Body of pancreas (tissue), 4 donors: ENCODE measurements at places on chromosomes 6 and 20. TPM values are rescaled to one million over a fixed set of nuclear protein-coding genes. Genes with fewer than 3 reads are reported as not detected.

- no peak for DNase-seq
These were observed 4.2 kb downstream of the MOG start for GRCh38 chr6:29661071-29661470.

DNA sequence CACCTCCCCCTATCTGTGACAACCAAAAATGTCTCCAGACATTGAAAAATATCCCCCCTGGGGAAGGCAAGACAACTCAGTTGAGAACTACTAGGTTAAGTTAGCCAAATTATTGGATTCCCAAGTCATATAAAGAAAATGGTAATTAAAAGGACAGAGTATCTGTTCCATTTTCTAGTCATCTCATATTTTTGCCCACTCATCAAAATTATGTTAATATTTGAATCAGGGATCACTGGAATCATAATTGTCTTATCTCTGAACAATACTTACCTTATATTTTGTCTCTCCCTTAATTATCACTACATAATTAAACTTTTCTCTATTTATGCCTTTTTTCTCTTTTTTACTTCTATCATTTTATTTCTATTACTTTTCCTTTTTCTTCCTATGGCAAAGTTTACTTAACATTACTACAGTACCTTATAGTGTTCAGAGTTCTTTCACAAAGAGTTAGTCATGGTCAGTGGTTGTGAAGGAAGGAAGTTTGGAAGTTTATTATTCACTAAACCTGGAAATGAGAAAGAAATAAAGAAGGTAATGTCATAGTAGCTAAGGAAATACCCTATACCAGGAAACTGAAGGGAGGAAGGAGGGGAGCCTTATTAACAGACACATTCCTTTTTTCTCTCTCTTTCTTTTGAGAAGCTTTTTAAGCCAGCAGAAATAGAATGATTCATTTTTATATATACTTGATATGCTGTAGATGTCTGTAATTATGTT, 332.9 kb downstream of the COL12A1 start:
- DNase-seq: no peak

DNA sequence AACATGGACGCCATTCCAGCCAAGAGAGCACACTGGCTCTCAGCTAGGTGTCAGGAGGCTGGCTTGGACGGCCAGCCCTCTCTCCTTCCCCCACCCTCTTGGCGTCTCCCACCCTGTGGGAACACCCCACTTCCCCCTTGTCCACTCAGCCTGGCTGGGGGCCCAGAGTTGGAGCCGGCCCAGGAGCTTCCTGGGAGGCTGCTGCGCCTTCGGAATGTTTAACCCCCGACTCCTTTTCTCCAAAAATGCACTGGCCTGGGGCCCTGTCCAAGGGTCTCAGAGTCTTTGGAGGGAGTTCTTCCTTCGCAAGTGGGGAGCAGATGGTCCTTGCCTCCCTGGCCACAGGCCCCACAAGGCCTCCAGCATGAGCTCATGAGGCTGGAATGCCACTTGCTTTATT, 4.1 kb downstream of the ADAM33 start:
- no peak for DNase-seq

DNA sequence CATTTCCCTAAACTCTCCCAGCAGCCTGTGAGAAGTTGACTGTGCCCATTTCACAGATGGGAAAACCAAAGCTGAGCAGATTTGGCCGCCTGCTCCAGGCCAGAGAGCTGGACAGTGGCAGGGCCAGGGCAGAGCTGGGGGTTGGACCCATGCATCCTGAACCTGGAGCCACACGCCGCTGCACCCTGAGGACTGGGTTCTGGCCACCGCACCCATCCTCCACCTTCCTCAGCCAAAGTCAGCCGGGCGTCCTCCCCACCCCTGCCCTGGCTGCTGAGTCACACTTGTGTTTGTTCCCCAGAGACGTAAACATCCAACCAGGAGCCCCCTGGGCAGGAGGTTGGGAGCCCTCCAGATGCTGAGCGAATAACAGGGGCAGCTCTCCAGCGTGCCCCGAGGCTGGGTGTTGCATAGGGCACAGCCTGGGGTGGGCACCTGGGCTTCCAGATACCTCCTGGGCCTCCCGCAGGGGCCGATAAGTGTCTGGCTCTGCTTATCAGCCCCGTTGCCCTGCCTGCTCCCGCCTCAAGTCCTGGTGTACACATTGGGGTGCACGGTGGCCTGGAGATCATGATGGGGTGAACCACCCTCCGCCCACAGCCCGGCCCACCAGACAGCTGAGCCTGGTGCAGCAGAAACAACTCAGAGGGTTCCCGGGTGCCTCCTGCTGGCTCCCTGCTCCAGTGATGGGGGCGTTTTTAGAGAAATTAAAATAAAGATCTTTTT, 23.8 kb downstream of the RBM38 start:
- DNase-seq: no peak

GRCh38 chr6:152918991-152919390, 63.9 kb downstream of the FBXO5 start:
- DNase-seq: no peak

DNA sequence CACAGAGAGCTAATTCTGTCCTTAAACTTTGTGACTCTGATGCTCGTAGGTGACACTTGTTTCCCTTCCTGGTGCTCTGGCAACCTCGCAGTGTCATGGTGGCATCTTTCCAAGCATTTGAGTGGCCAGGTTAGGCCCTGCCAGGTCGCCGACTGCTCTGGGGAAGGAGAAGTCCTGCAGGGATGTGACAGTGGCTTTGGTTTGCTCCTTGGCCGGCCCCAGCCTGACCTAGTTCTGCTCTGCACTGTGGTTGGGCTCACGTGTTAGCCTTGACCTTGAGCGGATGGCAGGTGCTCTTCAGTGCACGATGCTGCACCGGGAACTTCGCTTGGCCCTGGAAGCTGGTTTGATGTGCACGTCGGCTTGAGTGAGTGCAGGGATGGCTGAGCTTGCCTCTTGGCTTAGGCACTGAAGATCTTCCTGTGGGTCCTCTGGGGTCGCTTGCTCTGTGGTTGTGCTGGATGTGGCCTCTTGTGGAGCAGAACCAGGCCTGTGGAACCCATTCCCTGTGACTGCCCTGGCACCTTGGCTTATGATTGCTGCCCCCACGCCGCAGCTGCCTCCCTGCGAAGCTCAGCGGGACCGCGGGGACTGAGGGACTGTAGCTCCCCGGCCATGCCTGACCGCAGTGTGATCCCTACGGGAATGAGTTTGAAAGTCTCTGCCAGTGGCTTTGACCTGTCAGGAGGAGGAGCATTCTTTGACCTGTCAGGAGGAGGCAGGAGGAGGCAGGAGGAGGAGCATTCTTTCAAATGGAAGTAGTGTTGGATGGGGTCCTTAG, 8.7 kb downstream of the OSBPL2 start:
- DNase-seq: peak; percentile 81

DNA sequence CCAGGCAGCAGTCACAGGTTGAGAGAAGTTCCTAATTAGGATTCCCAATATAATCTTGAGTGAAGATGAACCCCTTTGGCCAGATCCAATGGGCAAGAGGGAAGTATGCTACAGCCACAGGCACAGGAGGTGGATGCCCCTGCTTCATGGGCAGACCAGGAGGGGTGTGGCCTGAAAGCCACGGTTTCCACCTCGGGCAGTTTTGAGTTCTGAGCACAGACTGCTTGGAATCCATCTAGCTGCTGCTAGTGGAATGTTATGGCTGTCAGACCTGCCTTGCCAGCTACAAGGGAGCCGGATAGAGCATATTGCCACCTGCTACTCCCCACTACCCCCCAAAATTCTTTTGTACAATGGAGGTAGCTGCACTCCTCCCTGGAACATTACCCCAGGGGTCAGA, 672.9 kb downstream of the HACE1 start:
- DNase-seq: no peak

- DNase-seq: no peak
These were observed 4.5 kb downstream of the DEK start for GRCh38 chr6:18259675-18260447.

The SUMO4 gene
- total RNA-seq: not detected

DNA sequence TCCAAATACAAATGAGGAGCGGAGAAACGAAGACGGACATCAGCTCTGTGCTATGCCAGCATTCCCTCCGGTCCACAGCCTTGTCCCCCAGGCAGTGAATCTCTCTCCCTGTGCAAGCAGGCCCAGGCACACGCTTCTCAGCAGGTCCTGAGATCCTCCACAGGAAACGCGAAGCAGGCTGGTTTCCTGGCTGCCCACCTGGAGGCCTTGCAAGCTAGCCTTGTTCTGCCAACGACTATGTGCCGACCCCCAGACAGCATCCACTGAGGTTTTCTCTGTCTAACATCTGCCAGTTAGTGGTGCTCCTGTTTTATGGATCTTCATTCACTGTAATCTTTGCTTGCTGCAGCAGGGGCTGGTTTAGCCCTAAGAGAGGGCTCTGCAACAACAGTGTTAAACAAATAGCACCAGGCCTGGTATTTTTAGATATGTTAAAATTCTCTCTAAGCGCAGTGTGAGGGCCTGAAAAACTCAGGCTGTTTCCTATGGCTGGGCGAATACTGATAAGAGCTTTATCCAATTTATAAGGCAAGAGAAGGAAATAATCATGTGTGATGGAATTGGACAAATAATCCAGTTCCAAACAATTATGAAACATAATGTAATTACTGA, 386.0 kb upstream of the ARID1B start:
- DNase-seq: no peak
